CD4-positive, CD25-positive, alpha-beta regulatory T cell (primary cell): ENCODE measurements at places on chromosomes 5 and 9. TPM values are rescaled to one million over a fixed set of nuclear protein-coding genes. Genes with fewer than 3 reads are reported as not detected.

- DNase-seq = no peak
Observed at GRCh38 chr9:87564111-87564510, 66.4 kb downstream of the DAPK1 start.

- DNase-seq = no peak
Observed at GRCh38 chr5:6822556-6823343, 109.5 kb downstream of the TENT4A start.

DNA sequence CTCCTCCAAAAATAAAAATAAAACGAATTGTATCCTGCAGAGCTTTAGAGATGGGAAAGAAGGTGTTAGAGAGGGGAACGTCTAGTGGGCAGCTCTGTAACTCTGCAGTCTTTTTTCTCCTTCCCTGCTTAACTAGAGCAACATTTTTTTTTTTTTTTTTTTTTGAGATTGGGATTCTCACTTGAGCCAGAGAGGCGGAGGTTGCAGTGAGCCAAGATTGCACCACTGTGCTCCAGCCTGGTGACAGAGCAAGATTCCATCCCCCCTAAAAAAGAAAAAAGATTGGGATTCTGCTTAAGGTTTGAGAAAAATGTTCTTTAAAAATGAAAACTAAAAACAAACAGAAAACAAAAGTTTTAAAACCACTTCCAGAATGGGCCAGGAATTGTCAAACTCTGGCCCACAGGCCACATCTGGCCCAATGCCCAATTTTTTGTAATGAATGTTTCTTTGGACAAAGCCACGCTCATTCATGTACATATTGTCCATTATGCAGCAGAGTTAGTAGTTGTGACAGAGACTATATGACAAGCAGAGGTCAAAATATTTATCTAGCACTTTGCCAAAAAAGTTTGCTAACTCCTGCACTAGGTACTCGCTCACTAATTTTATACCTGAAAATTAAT is 98.5 kb downstream of the ZCCHC7 start:
- DNase-seq = no peak

DNA sequence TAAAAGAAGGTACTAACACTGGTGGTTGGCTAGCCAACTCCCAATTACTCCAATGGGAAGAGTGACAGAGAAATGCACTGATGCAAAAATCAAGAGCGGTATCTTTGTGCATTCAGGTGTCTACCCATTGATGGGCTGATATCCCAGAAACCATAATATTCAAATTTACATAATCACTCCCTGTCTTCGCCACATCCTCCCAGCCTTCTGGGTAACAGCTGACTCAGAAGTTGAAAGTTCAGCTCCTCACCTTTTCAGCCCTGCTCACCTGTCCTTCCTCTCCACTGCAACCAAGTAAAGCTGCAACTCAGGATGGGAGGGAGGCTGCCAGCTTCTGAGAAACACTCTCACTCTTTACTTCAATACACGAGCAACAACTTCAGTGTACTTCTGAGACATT is 6.9 kb downstream of the SUSD1 start:
- DNase-seq = no peak

DNA sequence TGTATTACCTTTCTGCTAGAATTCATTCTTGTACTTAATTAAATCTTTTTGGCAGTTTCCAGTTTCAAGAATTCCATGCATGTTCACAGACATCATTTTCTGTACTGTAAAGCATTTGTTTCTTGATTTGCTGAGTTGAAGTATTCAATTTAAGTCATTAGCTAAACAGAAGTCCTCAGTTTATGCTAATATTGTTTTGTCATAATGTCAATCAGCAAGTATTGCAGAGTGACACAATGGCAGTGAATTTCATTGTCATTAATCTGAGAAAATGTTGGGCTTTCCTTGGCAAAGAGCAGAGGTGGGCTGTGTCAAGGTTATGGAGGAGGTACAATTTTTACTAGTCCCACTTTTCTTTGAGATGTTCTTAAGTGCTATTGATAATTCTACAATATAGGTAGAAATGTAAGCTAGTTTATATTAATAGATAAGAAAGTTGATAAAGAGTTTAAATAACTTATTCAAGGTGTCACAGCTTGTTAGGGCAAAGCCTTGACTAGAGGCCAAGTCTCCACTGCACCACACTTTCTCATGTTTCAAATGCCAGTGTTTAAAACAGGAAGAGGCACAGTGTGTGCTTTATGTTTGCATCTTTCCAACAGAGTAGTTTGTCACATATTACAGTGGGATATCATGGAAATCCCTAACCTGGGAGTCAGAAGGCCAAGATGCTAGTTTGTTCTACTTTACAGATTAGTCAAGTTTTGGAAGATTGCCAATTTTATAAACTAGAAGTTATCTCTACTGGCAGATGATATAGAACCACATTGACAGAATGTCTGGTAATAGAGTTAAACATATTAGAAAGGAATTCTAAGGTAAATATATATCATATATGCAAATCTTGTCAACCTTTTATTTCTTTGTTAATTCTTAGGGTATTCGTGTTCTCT is 56.3 kb downstream of the SLF1 start:
- DNase-seq = no peak

DNA sequence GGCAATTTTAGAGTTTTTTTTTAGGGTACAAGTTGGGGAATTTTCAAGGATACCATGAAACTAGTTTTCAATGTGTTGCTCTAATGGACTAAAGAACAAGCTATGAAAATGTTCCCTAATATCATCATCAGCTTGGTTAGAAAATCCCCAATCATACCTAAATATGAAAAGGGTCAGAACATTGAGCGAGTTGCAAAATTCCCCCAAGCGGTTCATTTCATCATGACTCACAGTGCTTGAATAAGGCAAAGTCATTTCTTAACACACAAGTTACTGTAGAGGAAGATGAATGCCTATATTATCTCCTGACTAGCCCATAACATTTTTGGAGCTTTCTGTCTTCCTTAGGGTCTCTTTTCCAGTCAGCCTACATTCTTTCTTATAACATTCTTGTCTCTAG is 62.7 kb downstream of the ST8SIA4 start:
- no peak for DNase-seq

DNA sequence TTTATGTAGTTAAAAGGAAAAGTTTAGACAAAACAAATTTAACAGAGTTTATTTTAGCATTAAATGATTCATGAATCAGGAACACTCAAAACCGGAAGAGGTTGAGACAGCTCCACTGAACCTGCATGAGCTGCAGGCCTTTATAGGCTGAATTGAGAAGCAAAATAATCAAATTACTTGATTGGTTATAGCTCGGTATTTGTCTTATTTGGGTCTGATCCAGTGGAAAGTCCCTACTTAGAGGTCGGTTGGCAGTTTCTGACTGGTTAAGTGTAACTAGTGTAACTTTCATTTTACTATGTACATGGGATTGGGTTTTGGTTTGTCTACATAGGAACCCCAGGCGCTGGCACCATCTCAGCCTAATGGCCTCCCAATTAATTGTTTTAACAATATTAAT is 74.1 kb upstream of the PIK3R1 start:
- no peak for DNase-seq

DNA sequence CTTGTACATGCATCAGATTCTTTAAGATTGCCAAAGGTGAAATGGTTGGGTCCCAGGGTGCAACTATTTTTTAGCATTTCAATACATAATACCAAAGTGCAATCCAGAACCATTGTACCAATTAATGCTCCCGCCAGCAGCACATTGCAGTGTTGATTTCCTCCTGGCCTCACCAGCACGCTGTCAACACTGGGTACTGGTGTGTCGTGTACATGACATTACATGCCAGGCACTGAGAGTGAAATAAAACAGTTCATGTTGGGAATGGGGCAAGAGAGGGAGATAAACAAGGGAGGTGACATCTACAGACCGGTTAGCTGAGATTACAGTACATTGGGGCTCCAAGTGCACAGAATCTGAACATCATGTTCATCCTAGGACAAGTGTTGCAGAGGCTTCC is 37.8 kb downstream of the HMGCS1 start:
- DNase-seq = no peak

- no peak for DNase-seq
Observed at GRCh38 chr5:122009436-122009835, 47.7 kb downstream of the SRFBP1 start.

DNA sequence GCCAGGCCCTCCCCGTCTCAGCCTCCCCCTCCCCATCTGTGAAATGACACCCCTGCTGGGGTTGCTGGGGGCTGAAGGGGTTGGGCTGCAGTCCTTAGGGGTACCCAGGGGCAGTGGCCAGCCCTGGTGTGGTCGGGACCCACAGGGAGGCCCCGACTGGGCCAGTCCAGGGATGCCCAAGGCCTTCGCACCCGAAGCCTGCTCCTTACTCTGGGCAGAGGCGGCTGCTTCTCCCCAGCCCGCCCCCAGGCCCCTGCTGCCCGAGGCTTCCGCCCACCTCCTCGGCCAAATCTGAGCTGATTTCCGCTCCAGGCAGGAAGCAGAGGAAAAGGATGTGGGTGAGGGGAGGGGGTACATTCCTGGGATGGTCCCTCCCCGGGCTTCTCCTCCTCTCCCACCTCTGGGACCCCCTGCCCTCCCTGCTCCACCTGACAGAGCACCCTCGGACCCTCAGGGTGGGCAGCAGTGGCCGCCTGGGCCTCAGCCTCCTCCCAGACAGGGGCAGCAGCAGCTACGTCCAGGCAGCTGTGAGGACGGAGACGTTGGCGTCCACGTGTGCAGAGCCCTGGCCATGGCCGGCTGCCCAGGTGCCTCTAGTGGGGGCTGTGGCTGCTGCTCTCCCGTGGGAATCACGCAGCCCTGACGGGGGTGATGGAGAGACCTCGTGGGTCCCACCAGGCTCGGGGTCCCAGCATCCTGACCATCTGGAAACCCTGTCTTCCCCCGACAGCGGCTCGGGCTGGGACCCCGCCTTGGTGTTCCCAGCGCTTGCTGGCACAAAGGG is 4.2 kb upstream of the NRARP start:
- DNase-seq = no peak

- no peak for DNase-seq
Observed at GRCh38 chr9:123957731-123958130, 27.8 kb upstream of the DENND1A start.

GRCh38 chr5:38379350-38379937 is 121.1 kb downstream of the EGFLAM start:
- no peak for DNase-seq

DNA sequence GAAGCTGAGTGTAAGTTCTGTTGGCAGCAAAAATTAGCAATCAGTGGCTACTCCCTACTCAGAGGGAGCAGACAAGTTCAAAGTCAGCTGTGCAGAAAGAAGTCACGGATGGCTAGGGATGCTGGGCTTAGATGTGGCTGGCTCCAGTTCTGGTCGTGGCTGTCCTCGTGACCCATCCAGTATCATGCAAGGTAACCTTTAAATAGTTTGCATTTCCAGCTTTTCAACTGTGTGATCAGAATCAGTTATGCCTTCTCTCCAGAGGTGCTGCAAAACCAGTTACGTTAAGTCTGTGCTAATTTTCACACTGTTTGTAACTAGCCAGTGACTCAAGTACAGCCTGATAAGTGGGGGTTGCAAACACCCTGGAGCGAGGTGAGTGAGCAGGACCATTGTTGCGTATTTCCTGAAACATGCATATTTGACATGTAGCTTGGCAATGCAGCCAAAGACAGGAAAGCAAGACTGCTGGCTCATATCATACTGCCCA is 302.4 kb downstream of the ATPSCKMT start:
- DNase-seq = no peak

- DNase-seq = peak; percentile 47
Observed at GRCh38 chr5:40904205-40904993, 4.9 kb upstream of the C7 start.

GRCh38 chr5:28903643-28904042 is 1865.3 kb upstream of the CDH9 start:
- no peak for DNase-seq

- no peak for DNase-seq
Observed at GRCh38 chr5:147464211-147464610, 45.7 kb downstream of the DPYSL3 start.

GRCh38 chr9:76654575-76654974 is 109.7 kb upstream of the PCA3 start:
- no peak for DNase-seq

- no peak for DNase-seq
Observed at GRCh38 chr9:136995772-136996311, 526 bp downstream of the CLIC3 start.

- DNase-seq = peak; percentile 39
Observed at GRCh38 chr5:40406741-40407211, 272.9 kb upstream of the PTGER4 start.

DNA sequence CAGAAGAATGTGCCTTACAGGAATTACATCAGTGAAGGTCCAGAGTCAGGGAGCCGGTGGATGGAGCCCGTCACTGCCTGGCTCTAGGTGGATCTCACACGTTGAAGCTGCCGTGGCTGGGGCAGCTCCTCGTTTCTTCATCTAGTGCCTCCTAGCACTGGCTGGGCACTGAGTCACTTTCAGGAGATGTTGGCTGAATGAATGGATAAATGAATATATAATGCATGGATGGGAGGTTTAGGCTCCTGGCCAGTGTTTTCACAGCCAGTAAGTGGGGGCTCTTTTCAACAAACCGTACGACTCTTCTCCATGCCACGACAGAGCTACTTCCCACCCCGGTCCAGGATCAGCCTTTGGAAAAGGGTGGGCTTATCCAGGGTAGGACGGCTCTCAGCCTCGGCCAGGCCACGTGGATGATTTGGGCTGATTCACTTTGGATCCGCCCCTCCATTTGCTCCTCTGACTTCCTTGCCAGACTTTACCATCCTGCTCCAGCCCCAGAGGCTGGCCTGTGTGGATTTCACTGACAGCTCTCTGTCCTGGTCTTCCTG is 1.3 kb upstream of the SH3PXD2B start:
- DNase-seq = no peak

DNA sequence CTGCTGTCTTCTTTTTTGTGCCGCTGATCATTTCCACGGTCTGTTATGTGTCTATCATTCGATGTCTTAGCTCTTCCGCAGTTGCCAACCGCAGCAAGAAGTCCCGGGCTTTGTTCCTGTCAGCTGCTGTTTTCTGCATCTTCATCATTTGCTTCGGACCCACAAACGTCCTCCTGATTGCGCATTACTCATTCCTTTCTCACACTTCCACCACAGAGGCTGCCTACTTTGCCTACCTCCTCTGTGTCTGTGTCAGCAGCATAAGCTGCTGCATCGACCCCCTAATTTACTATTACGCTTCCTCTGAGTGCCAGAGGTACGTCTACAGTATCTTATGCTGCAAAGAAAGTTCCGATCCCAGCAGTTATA is 17.1 kb downstream of the F2R start:
- DNase-seq = peak; percentile 35

SPINK4 gene
- not detected for polyA plus RNA-seq

OR1N1 gene
- polyA plus RNA-seq = not detected

DEPDC1B gene
- 2.3 TPM for polyA plus RNA-seq

GABRA1 gene
- not detected for polyA plus RNA-seq

PCDHGB4 gene
- polyA plus RNA-seq = 0.22 TPM

OR4F3 gene
- polyA plus RNA-seq = not detected

IL5 gene
- not detected for polyA plus RNA-seq

BHMT gene
- polyA plus RNA-seq = not detected

MEIKIN gene
- polyA plus RNA-seq = not detected
